Renal cortex interstitium (tissue), 15 donors: ENCODE measurements at places on chromosomes 12 and 14. TPM values are rescaled to one million over a fixed set of nuclear protein-coding genes. Genes with fewer than 3 reads are reported as not detected.

DNA sequence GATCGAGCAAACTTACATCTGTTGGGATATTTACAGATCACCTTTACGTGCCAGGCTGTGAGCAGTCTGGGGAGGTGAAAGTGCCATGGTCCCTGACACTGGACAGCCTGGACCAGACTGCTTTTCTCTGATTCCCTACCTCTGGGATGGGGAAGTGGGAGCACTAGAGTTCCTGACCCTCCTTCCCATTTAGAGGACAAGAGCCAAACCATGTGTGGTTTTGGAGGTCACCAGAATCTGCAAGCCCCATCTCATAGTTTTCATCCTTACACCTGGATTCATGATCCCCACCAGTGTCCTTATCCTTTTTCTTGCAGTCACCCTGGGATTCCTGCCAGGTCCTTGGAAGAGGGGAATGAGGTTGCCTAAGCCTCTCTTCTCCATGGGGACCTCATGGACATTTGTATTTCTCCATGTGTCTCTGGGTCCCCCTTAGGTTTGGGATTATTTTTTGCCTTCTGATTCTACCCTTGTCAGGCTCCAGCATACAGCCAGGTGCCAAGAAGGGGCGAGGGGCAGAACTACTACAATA, 1.5 kb upstream of the WNT10B start:
- DNase-seq = no peak

GRCh38 chr12:39043424-39043822, 138.0 kb upstream of the CPNE8 start:
- DNase-seq = no peak

COL2A1 gene
- 46.4 TPM for polyA plus RNA-seq

DNA sequence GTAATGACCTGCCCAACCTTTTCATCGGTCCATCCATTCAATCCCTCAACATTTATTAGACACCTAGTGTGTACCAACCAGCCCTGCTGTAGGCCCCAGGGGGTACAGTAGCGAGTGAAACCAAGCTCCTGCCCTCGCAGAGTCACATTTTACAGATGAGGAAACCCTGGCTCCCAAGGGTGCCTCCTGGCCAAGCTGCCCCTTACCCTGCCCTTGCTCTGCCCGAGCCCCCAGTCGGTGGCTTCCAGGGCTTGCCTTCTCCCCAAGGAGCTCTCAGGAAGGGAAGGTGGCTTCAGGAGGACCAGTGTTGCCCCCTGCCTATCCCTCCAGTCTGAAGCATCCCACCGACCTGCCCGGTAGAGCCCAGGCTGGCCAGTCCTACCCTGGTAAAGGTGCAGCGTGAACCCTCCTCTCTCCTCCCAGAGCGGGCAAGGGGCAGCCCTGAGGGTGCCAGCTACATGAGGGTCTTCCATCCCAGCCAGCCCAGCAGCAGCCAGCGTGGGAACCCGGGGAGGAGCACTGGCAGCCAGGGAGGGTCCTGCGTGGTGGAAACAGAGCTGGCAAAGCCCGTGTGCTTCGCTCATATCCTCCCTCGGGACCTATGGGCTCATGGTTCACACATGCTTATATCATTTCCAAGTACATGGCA, 670 bp upstream of the BEGAIN start:
- no peak for DNase-seq

DNA sequence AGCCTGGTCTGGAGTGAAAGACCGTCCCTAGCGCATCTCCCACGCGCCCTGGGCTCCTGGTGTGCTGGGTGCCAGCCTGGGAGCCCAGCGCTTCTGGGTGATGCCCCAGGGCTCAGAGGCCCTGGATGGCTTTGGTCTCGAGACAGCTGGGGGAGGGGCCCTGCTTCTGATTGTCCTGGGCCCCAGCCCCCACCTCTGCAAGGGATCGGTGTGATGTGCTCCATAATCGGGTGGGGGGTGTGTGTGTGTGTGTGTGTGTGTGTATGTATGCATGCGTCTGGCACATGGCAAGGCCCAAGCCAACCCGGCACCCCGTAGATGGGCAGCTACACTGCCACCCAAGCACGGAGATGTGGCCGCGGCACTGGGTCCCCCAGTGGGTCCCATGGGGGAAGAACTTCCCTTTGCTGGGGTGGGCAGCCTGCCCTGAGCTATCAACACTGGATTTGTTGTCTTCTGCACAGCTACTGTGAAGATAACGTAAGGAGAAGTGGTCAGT, 3.1 kb downstream of the ZBTB42 start:
- DNase-seq = no peak

GCH1 gene
- 7.5 TPM for polyA plus RNA-seq

SCNN1A gene
- polyA plus RNA-seq = 64.1 TPM

- no peak for DNase-seq
Observed at GRCh38 chr12:39752482-39753137, 133.0 kb upstream of the ABCD2 start.
